NCI-H1436 (cell line): ENCODE measurements at places on chromosomes 1 and 21.

DNA sequence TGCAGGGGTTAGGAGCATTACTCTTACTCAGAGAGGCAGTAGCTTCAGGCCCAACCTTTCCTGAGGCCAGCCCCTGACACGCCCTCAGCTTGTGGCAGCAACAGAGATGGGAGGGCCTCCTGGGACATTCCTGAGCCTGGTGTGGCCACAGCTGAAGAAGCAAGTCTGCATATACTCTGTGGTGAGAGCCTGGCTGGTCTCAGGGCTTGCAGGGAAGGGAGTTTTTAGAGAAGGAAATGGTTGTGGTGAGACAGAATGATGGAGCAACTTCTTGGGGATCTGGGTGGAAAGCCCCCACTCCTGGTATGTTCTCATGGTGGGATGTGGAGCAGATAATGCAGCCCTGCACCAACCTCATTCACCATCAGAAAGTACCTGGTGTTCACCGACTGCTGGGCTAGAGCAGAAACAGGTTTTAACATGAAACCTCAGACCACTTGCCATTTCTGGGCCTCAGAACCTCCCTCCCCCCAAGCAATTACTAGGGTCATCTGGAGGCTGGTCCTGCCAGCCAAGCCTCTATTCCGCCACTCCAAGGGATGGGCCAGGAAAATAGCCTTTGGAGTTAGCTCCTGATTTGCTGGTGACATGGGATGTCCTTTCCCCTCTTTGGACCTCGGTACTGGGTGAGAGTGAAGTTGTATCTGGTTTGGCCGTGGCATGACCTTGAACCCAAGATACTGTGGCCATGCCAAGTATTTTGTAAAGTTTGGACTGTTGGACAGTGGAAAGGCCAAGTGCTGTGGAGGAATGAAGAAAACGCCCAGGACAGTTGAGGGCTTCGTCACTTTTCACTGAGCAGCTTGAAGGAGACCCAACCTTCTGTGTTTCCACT lies 28.1 kb upstream of the RNF19B start:
- DNase-seq, result no peak

DNA sequence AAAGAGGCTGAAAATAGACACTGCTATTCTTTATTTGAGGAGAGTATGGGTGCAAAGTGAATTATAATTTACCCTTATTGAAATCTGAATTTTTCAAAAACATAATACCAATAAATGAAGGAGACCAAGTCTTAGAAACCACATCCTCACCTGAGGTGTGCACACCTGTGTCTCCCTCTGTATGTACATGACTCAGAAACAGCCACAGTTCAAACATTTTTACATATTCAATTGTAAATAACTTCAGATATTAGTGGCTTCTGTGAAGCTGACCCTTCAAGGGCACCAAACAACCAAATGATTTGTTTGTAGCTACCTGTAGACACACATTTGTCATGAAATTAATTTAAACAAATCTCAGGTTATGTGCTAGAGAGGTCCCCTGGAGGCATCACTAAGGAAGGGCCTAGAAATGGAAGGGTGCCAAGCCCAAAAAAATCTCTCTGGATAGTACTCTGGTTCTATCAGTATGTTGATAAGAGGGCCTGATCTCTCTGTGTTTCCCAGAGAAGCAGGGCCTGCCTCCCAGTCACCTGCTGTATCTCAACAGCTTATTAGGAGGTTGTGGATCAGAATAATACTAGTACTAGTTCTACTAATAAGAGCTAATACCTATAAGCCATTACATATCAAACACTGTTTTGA lies 28.1 kb downstream of the ERI3 start:
- no peak for DNase-seq

- DNase-seq, result no peak
Measured at GRCh38 chr21:14889080-14889810, 175.6 kb downstream of the NRIP1 start.

- no peak for DNase-seq
Measured at GRCh38 chr1:17944646-17945045, 163.0 kb upstream of the IGSF21 start.

DNA sequence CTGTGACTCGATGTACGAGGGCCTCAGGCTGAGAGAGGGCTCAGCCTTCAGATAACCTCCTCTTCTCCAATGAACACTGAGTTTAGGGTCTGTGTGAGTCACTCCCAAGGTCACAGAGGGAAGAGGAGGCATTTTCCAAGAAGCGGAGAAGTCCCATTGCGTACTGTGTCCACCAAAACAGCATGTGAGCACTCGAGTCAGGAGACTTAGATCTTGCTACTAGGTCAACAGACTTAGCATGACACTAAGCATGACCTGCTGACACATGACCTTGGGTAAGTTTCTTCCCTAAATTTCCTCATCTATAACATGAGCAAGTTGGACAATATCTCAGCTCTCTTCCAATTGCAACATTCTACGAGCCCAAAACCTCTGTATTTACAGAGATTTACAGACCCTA lies 68.0 kb downstream of the PLPP3 start:
- no peak for DNase-seq

DNA sequence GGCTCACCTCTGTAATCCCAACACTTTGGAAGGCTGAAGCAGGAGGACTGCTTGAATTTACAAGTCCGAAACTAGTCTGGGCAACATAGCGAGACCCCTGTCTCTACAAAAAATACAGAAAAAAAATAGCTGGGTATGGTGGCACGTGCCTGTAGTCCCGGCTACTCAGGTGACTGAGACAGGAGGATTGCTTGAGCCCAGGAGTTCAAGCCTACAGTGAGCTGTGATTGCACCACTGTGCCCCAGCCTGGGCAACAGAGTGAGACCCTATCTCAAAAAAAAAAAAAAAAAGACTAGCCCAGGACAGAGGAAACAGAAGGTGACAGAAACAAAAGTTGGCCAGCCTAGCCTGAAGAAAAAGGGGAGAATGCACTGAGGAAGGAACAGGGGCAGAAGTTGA lies 21.2 kb downstream of the ARMH1 start:
- no peak for DNase-seq

- DNase-seq, result no peak
Measured at GRCh38 chr21:20882462-20883407, 115.5 kb upstream of the NCAM2 start.

DNA sequence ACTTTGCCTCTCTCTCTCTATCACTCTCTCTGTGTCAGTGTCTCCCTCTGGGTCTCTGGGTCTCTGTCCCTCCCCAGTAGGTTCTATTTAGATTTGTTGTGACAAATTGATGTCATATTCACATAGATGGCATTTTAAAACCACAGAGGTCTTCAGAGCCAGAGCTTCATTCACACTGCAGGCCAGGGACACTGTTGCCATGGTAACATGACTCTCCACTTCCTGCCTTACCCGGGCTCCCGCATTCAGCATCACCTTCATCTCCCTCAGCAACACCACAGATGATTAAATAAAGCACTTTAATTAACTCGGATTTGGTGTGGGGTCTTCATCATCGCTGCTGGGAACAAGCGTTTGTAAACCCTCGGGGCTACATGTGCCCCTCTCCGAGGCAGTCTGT lies 132.6 kb downstream of the ETS2 start:
- DNase-seq, result peak; percentile 33

- DNase-seq, result no peak
Measured at GRCh38 chr1:184002071-184002470, 35.5 kb downstream of the COLGALT2 start.

GRCh38 chr1:52978045-52978444 lies 51.0 kb downstream of the SCP2 start:
- no peak for DNase-seq
